ENCODE measurements at places on chromosomes 4 and X.

GRCh38 chr4:183563874-183564273, 59.0 kb downstream of the ING2 start:
- no peak for DNase-seq

GRCh38 chr4:13910556-13910955, 283.0 kb upstream of the BOD1L1 start:
- no peak for DNase-seq

DNA sequence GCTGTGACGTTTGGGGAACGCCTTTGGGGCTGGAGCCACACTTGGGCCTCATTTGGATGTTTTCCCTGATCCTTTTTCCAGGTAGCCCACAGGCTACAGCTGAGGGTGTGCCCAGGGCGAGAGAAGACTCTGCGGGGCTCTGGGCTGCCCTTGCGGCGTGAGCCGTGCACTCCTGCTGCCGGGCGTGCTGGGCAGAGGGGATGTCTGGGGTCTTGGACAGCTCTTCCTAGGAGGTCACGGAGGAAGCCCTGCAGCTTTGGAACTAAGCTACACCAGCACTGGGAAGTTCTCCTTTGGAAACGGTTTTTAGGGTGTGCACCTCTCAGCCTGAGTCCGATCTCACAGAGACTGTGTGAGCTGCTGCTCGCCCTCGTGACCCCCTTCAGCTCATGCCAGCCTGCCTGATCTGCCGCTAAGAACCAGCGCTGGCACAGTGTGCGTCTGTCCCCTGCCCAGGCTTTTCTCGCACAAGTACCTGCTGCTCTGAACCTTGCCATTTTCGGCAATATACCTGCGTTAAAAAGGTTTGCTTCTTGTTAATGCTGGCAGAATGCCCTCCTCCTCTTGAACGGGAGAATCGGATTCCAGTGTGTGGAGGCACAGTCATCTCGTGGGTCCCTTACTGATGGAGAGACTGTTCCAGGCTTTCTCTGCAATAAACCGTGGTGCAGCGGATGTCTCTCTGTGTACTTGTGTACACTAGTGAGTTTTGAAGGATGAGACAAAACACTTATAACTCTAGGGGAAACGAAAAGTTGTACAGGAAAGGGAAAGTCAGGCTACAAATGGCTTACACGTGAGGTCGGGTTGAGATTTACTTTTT, 14.3 kb downstream of the MSANTD1 start:
- no peak for DNase-seq

GRCh38 chr4:85763202-85763601, 288.3 kb downstream of the ARHGAP24 start:
- no peak for DNase-seq

GRCh38 chr4:26815199-26815598, 45.4 kb upstream of the STIM2 start:
- DNase-seq, result no peak

- DNase-seq, result no peak
Measured at GRCh38 chr4:125517831-125518230, 203.1 kb downstream of the FAT4 start.

GRCh38 chr4:170610434-170610833, 520.7 kb upstream of the AADAT start:
- DNase-seq, result no peak

GRCh38 chr4:9703391-9703790, 78.0 kb upstream of the DRD5 start:
- DNase-seq, result no peak

GRCh38 chr4:175935016-175935661, 123.1 kb upstream of the GPM6A start:
- DNase-seq, result no peak

DNA sequence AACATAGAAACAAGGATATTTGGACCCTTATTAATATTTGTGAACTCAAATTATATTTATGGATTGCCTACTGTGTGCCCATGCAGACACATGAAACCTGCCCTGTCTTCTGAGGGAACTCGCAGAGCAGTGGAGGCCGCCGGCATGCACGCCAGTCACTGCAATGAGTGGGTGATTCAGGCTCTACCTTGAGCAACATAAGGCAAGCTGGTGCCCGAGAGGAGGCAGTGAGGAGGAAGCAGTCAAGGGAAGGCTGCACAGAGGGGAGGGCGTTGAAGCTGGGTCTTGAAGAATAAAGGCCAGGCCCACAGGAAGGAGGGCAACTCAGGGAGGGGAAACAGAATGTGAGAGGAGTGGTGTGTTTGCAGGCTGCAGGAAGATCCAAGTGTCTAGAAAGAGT, 52.8 kb downstream of the PPEF2 start:
- no peak for DNase-seq

DNA sequence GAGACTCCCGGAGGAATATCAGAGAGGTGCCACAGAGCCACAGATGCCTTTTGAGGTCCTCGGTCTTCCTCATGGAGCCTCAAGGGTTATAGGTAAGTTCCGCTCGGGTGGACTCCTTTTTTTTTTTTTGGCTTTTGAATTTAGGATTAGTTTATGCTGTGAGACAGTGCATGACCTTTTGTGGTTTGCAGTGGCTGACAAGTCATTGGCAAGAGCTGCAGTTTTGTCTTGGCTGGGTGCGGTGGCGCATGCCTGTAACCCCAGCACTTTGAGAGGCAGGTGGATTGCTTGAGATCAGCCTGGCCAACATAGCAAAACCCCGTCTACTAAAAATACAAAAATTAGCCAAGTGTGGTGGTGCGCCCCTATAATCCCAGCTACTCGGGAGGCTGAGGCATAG, 4.5 kb upstream of the GRSF1 start:
- no peak for DNase-seq

GRCh38 chrX:50952406-50952805, 41.9 kb downstream of the BMP15 start:
- no peak for DNase-seq

DNA sequence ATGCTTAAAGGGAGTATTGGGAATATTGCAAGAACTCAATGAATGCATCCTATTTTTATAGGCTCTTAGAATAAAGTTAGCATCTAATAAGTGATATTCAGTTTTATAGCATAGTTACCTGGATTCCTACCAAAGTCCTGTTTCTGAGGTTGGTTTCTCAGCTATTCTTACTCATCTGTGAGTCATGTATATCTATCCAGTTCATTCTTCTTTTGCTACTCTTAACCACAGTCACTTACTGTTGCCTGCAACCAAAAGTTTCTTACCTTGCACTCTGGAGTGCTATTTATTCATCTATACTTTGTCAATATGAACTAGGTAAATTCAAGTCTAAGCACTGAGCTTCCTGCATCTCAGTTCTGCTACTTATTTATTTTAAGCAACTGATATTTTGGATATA, 322.5 kb downstream of the HS3ST1 start:
- no peak for DNase-seq

- no peak for DNase-seq
Measured at GRCh38 chrX:68762766-68763165, 66.1 kb upstream of the EFNB1 start.

DNA sequence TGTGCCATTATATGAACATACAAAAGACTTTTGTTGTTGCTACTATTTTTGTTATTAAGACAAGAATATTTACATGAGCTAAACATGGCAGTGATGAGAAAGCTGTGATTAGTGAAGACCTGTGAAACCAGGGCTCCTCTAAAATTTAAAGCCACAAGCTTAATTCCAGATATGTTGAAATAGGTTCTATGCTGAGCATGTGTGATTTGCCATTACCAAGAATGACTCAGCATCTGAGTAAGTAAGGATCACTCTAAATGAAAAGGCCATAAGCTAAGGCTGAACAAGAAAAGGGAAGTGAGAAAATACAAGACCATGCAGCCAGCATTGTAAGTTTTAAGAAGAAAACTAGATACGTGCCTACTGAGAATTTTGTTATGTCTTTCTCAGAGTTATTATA, 75.9 kb upstream of the CAMK2D start:
- DNase-seq, result no peak

DNA sequence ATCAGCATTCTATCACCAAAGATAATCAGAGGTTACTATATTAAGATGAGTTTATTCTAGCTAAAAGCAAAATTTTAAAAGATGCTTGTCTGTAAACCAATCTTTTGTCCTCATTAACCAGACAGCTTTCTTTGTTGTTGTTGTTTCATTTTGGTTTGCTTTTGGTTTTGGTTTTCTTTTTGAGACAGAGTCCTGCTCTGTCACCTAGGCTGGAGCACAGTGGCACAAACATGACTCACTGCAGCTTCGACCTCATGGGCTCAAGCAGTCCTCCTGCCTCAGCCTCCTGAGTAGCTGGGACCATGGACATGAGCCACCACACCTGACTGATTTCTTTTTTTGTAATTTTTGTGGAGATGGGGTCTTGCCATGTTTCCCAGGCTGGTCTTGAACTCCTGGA, 102.9 kb downstream of the COX18 start:
- no peak for DNase-seq

DNA sequence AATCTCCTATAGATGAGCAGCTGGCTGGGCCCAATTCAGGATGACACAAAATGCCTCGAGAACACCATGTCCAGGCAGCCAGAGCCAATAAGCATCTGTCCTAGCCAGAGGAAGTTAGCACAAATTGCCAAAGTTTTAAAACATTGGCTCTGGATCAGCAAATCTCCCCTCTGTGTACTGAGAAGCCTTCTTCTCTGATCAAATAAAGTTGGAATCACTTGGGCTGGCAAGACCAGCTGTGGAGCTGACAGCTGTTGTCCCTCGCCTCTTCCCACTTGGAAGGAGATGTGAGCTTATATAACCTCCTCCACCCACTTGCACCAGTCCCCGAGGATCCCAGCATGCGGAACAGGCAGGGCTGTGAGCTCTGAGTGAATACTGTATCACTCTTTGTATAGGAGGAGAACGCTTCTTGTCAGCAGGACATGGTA, 183.9 kb downstream of the OPHN1 start:
- no peak for DNase-seq

DNA sequence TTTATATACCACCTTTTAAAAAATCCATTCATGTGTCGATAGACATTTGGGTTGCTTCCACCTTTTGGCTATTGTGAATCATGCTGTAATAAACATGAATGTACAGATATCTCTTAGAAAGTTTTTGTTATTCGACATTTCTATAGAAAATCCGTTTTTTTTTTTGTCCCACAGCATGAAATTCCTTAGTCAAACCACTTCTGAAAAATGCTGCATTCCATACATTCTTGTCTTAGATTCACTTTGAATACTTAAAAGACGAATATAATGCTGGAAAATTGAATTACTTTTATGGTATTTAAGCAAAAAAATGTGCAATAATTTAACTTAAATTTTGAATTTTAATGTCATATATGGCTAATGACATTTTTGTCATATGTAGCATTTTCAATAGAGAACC, 1345.5 kb downstream of the TECRL start:
- DNase-seq, result no peak

DNA sequence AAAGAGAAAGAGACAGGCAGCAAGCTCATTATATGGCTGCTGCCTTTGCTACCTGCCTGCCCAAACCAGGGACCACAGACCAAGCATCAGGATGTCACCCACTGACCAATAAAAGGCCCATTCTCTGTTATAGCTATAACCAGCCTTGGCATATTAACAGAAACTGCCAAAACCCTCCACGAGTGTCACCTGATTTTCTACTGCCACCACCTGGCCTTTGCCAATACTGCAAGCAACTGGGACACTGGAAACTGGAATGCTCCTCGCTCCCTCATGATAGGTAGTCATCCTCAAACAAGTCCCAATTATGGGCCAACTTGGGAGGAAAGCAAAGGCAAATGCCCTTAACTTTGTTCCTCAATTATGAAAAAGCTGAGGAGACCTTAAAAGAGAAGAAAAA, 76.0 kb downstream of the SPIN4 start:
- no peak for DNase-seq

DNA sequence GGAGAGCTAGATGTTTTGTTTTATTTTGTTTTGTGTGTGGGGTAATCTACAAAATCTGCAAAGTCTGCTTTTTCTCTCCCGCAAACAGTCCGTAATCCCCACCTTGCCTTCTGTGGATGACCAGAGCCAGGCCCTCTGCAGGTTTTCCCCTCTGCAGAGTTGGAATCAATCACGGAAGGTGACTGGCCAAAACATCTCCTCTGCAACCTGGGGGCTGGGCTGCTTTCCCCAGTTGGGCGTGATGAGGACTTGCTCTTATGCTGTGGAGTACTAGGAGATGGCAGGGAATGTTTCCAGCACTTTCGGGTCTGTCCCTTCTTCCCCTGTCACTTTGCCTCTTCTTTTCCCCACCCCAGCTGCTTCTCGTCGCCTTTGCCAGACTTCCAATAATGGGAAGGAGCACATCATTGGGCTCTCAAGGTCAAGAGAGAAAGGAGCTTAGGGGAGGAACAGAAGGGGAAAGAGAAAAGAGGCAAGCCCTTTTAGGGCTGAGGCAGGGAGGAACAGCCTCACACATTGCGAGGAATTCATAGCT, 1.1 kb downstream of the TMEM35A start:
- DNase-seq, result no peak

GRCh38 chr4:153294631-153295030, 49.9 kb upstream of the MND1 start:
- DNase-seq, result no peak

GRCh38 chr4:110231869-110232268, 33.5 kb upstream of the ELOVL6 start:
- no peak for DNase-seq

DNA sequence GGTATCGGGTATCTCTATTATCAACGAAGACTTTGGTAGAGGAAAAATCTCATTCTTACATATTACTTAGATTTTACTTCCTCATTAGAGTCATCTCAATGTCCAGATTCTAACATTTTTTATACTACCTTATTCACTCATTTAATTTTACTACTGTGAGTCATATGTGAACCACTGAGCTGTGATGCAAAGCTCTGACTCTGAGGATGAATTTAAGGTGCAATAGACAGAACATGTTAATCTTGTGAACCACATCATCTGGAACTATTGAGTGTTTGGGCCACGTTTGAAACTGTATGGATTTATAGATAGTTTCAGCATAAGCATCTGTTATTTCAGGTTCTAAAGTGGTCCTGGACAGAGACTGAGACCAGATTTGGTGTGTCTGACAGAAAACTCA, 78.4 kb downstream of the PWWP3B start:
- DNase-seq, result no peak

- no peak for DNase-seq
Measured at GRCh38 chr4:123786163-123786915, 389.7 kb downstream of the SPRY1 start.

GRCh38 chrX:71958281-71958675, 47.6 kb downstream of the NHSL2 start:
- no peak for DNase-seq

GRCh38 chr4:84031401-84031800, 467.7 kb downstream of the NKX6-1 start:
- DNase-seq, result no peak

GRCh38 chr4:41549478-41549877, 11.5 kb downstream of the LIMCH1 start:
- no peak for DNase-seq

- DNase-seq, result no peak
Measured at GRCh38 chr4:33512397-33512796, 2731.9 kb downstream of the ARAP2 start.

DNA sequence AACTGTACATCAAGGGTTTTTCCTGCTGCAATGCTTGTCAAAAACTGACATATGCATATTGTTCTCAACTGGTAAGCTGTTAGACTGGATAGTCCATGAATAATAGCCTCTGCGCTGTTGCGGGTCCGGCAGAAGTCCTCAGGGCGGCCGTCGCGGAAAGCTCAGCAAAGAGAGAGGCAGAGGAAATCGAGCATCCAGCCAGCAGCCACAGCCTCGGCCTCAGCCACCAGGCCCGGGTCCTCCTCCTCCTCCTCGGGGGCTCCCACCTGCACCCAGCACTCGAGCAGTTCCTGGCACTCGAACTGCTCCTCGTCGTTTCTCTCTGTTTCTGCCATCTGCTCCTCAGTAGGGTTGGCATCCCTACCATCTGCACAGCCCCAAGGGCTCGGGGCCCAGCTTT, 53.7 kb downstream of the UPRT start:
- no peak for DNase-seq
